ENCODE measurements at places on chromosomes 2 and 18.
A peak's percentile ranks its signal among the peaks of the same experiment; 100 is the strongest.

DNA sequence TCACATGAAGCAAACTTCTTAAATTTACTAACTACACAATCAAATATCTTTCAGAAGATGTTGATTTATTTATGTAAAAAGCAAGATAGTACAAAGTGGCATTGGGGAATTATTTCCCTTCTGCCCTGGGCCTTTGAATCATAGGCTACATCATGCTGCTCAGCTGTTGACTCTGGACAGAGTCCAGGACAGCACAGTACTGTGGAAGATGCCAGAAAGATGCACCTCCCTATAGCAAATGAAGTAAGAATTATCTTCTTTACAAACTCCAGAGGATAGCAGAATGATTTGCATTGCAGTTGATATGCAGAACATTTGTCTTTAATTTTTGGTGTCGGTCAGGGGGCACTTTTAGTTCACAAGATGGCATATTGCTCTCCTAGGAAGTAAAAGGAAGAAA lies 1354.5 kb upstream of the ZEB2 start:
- H3K4me1 ChIP-seq = no peaks in the 10 kb centered on the region
- DNase-seq = no peak
- H3K36me3 ChIP-seq = no peaks in the 10 kb centered on the region
- no peak overlapping the region for H3K27ac ChIP-seq
- H3K27me3 ChIP-seq = no peaks in the 10 kb centered on the region

DNA sequence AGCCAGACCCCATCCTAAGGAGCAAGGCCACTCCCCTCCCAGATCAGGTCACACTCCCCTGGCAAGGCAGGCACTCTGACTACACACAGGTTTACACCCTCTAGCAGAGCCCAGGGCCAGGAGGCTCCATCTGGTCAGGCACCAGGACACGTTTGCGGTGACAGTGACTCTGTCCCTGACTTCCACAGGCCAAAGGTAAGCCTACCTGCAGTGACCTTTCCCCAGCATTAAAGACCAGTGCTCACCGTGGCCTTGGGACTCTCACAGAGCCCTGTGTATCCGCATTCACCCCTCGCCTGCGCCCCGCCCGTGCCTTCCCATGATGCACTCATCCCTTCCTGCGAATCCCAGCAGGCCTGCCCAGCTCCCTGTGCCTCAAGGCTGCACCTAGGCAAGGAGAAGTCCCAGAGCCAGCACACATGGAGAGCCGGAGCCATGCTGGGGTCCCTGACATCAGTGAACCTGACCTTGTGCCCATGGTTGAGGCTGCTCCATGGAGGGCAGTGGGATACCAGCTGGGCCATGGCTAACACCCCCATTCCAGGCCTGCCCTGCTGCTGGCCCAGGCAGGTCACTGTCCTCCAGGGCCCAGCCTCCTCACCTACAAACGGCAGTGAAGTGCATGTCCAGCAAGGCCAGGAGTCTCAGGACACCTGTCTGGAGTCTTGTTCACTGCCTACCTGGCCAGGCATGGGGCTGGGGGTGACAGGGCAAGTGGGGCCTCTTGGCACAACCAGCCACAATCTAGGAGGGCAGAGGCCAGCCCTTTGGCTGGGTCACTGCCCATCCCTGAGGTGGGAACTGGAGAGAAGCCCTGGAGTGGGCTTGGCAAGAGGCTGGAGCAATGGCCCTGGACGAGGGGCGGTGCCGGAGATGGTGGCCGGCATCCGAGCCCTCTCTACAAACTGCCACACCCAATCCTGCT lies 3.0 kb downstream of the NEURL3 start:
- no peaks in the 10 kb centered on the region for H3K36me3 ChIP-seq
- H3K27ac ChIP-seq = no peak overlapping the region
- no peaks in the 10 kb centered on the region for H3K4me1 ChIP-seq
- H3K27me3 ChIP-seq = peaks cover 8% of the 10 kb centered on the region
- DNase-seq = no peak
- H3K4me3 ChIP-seq = no peak overlapping the region

GRCh38 chr2:214264171-214264570 lies 146.7 kb upstream of the VWC2L start:
- H3K4me1 ChIP-seq = no peaks in the 10 kb centered on the region
- H3K36me3 ChIP-seq = no peaks in the 10 kb centered on the region
- no peak overlapping the region for H3K4me3 ChIP-seq
- no peak for DNase-seq
- no peaks in the 10 kb centered on the region for H3K27me3 ChIP-seq
- H3K27ac ChIP-seq = no peak overlapping the region

DNA sequence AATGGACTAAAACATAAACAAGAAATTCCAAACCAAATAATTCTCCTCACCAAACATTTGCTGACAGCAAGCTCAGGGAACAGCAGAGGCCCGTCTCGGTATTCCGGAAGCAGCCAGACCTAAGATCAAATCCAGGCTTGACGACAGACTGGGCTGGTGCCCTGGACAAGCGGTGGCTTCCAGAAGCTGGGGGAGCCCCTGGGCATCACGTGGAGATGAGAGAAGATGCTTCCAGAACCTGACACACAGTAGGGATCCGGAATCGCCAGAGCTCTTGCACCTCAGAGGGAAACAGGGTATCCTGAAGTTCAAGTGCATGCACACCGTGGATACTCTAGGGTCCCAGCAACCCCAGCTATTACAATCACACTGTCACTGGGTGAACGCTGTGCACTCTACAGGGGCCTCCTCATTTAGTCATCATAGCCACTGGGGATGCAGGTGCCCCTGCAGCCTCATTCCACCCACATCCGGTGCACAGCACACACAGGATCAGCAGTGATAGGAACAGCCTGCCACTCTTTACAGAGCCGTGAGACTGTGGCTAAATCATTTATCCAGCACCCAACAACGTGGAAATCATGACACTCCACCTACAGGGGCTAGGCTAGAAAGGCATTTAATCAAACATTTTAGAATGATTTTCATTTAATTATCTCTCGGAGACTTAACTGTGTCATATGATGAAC lies 102.6 kb downstream of the HDAC4 start:
- DNase-seq = peak; percentile 95
- peak overlapping the region; percentile 97 for H3K27ac ChIP-seq
- no peaks in the 10 kb centered on the region for H3K27me3 ChIP-seq

- H3K4me3 ChIP-seq = no peak overlapping the region
- no peaks in the 10 kb centered on the region for H3K36me3 ChIP-seq
- H3K27ac ChIP-seq = no peak overlapping the region
- no peak for DNase-seq
These were observed 272.9 kb downstream of the CLIP4 start for GRCh38 chr2:29388071-29388470.

GRCh38 chr2:233387667-233388528 lies 33.6 kb downstream of the DGKD start:
- no peak for DNase-seq
- no peaks in the 10 kb centered on the region for H3K27me3 ChIP-seq
- H3K4me3 ChIP-seq = no peak overlapping the region
- H3K36me3 ChIP-seq = peaks cover 13% of the 10 kb centered on the region
- H3K4me1 ChIP-seq = no peaks in the 10 kb centered on the region

DNA sequence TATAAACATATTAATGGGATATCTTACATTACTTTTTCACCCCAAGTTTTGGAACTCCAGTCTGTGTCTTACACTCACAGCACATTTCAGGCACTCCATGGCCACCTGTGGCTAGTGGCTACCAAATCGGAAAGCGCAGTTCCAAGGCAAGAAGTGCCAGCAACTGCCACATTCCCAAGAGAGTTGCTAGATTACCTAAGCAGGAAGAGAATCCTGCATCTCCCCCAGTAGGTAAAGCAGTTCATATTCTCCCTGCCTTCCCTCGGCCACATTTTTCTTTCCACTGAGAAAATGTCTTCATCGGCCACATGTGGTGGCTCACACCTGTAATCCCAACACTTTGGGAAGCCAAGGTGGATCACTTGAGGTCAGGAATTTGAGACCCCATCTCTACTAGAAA lies 62.8 kb downstream of the MEX3C start:
- no peak overlapping the region for H3K4me3 ChIP-seq
- no peak for DNase-seq
- H3K27me3 ChIP-seq = no peaks in the 10 kb centered on the region
- no peak overlapping the region for H3K27ac ChIP-seq

GRCh38 chr2:197204519-197205250 lies 105.9 kb downstream of the ANKRD44 start:
- no peak overlapping the region for H3K27ac ChIP-seq
- H3K36me3 ChIP-seq = no peaks in the 10 kb centered on the region
- H3K4me3 ChIP-seq = no peak overlapping the region
- no peak for DNase-seq
- peaks cover 43% of the 10 kb centered on the region for H3K4me1 ChIP-seq
- no peaks in the 10 kb centered on the region for H3K27me3 ChIP-seq

DNA sequence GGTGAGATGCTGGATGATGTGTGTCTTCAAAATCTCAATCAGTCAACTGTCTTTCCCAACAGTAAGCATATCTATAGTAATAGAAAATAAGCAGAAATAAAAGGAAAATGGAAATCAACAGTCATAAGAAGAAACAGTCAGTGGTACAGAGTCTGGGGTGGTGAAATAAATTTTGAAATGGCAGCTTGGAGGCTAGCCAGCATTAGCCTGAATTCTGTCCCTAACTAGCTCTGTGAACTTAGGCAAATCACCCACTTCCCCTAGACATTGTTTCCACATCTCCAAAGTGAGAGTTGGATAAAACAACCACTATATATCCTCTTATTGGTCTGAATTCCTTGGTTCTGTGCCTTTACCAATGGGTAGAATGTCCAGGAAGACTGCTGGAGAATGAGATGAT lies 189.7 kb upstream of the REV1 start:
- H3K4me1 ChIP-seq = no peaks in the 10 kb centered on the region
- H3K27me3 ChIP-seq = no peaks in the 10 kb centered on the region
- no peak for DNase-seq
- no peak overlapping the region for H3K4me3 ChIP-seq
- no peak overlapping the region for H3K27ac ChIP-seq

- peaks cover 30% of the 10 kb centered on the region for H3K36me3 ChIP-seq
- H3K4me3 ChIP-seq = no peak overlapping the region
- H3K27me3 ChIP-seq = no peaks in the 10 kb centered on the region
- H3K4me1 ChIP-seq = no peaks in the 10 kb centered on the region
- no peak overlapping the region for H3K27ac ChIP-seq
These were observed 607.7 kb downstream of the ARHGAP15 start for GRCh38 chr2:143736904-143737303.

DNA sequence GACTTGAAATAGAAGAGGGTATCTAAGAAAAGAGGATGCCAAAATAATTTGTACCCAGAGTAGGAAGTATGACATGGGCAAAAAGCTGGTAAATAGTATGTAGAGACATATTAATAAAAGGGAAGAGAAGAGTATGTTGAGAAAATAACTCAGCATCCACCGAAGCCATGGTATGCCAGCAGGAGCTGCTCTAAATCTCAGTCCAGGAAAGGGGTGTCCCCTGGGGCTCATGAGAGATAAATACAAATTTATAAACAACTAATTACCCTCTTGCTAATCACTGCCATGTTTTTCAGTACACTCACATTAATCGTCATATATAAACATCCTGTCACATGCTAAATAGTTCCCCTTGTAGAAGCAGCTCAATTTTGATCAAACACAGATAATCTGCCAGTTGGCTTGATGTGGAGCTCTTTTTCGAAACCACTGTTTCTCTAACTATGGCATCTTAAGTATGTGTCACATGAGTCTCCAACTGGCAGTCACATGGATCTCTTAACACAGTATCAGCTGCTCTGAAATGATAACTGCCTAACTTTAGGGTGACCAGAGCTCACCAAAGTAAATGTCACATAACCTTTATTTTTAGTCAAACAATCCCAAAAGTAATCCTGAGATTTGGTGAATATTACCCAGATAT lies 31.9 kb downstream of the EXOC6B start:
- DNase-seq = no peak
- H3K27ac ChIP-seq = no peak overlapping the region
- H3K4me1 ChIP-seq = peaks cover 13% of the 10 kb centered on the region
- H3K4me3 ChIP-seq = no peak overlapping the region

DNA sequence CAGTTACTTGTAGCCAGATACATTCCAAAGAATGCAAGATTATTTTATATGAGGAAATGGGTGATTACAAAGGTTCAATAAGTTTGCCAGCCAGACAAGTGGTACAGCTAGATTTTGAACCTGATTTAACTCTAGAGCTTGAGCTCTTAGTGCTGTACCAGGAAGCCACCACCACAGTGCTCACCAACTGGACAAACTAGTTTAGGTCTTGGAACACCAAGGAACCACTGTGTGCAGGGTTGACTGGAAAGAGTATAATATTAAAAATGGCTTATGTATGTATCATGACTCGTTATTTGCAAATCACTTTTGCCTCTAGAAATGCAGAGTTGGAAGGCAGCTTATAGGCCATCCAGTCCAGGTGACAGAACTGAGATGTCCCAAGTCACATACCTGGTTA lies 177.2 kb downstream of the TXNL1 start:
- no peak for DNase-seq
- no peaks in the 10 kb centered on the region for H3K27me3 ChIP-seq
- no peaks in the 10 kb centered on the region for H3K36me3 ChIP-seq
- H3K27ac ChIP-seq = no peak overlapping the region

All from DND-41 (cell line).